ENCODE measurements at places on chromosomes 11 and 22. TPM values are rescaled to one million over a fixed set of nuclear protein-coding genes. Genes with fewer than 3 reads are reported as not detected.
A peak's percentile ranks its signal among the peaks of the same experiment; 100 is the strongest.

DNA sequence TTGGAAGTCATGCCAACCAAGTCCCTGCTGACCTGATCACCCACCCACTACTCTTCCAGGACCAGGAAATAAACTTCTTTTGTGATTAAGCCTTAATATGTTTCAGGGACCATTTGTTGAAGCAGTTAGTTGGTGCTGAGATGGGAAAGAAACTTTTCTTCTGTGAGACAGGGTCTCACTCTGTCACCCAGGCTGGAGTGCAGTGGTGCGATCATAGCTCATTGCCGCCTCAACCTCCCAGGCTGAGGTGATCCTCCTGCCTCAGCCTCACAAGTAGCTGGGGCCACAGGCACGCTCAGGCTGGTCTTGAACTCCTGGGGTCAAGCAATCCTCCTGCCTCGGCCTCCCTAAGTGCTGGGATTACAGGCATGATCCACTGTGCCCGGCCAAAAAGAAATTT is 10.6 kb downstream of the SUSD2 start:
- no peaks in the 10 kb centered on the region for H3K36me3 ChIP-seq
- H3K27ac ChIP-seq, result no peak overlapping the region
- H3K27me3 ChIP-seq, result peaks cover 2% of the 10 kb centered on the region
- H3K4me3 ChIP-seq, result no peak overlapping the region

GRCh38 chr22:36874309-36874696 is 13.5 kb downstream of the NCF4 start:
- H3K27ac ChIP-seq, result no peak overlapping the region
- DNase-seq, result no peak
- H3K36me3 ChIP-seq, result no peaks in the 10 kb centered on the region
- H3K4me1 ChIP-seq, result peaks cover 22% of the 10 kb centered on the region
- H3K27me3 ChIP-seq, result peaks cover 8% of the 10 kb centered on the region
- H3K4me3 ChIP-seq, result no peak overlapping the region

DNA sequence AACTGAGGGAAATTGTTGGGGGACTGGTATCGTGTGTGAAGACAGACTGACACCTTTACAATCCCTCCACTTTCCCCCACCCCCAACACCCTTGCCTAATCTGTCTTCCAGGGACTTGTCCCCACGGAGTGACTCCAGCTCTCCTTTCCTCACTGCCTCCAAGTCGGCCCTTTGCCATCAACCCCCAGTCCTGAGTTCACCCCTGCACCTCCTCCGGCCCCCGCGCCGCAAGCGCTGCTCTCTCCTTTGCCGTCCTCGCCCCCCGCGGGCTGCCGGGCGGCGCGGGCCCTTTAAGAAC is 183 bp upstream of the ABCG4 start:
- DNase-seq, result no peak
- peak overlapping the region; percentile 89 for H3K4me3 ChIP-seq
- H3K27ac ChIP-seq, result no peak overlapping the region
- no peaks in the 10 kb centered on the region for H3K36me3 ChIP-seq
- H3K4me1 ChIP-seq, result peaks cover 6% of the 10 kb centered on the region

DNA sequence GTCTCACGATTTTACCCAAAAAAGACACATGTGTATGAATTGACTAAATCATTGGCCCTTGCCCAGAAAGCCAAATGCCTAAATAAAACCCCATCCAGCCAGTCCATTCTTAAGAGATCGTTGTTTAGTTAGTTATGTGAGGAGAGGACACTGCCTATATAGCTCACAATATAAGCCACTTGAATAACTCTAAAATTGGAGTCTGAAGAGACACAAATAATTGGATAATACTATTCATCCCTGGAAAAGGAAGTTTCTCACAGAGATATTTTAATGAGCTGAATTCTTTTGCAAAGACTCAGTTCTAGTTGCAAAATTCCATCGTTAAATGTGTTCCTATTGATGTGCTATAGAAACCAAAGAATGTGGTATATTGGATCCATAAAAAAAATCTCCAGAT is 176.7 kb downstream of the SOX6 start:
- H3K36me3 ChIP-seq, result no peaks in the 10 kb centered on the region
- no peak overlapping the region for H3K4me3 ChIP-seq
- peaks cover 3% of the 10 kb centered on the region for H3K4me1 ChIP-seq
- DNase-seq, result no peak
- H3K27ac ChIP-seq, result no peak overlapping the region

- H3K36me3 ChIP-seq, result peaks cover 4% of the 10 kb centered on the region
- no peak for DNase-seq
- no peak overlapping the region for H3K27ac ChIP-seq
- H3K4me3 ChIP-seq, result no peak overlapping the region
- H3K27me3 ChIP-seq, result peaks cover 9% of the 10 kb centered on the region
Measured at GRCh38 chr22:43880541-43880991, 11.2 kb downstream of the PNPLA5 start.

The CCDC15 gene
- total RNA-seq, result 2.4 TPM

The SMIM35 gene
- not detected for total RNA-seq
